COLO829 (cell line): ENCODE measurements at places on chromosomes 2 and 18.
A peak's percentile ranks its signal among the peaks of the same experiment; 100 is the strongest.

- no peak for DNase-seq
Measured at GRCh38 chr18:22691946-22692710, 241.0 kb upstream of the RBBP8 start.

DNA sequence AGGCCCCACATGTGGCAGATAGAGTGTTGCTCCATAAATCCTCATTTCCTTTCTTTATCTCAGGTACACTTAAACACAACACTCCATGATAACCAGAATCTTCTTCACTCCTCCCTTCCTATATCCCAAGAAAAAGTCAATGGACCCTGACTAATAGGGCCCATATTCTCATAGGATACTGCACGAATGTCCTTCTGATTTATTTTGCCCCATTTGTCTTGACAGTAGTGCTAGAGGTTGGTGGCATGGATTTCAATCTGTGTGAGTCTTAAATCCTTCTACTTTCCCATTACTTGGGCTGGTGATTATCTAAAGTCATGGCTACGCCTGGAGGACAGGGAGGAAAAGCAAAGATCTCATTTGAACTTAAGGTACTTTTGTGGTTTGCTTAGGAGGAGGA is 156.0 kb downstream of the ACOXL start:
- no peak for DNase-seq

- DNase-seq: no peak
Measured at GRCh38 chr2:123870206-123870880, 154.7 kb upstream of the CNTNAP5 start.

DNA sequence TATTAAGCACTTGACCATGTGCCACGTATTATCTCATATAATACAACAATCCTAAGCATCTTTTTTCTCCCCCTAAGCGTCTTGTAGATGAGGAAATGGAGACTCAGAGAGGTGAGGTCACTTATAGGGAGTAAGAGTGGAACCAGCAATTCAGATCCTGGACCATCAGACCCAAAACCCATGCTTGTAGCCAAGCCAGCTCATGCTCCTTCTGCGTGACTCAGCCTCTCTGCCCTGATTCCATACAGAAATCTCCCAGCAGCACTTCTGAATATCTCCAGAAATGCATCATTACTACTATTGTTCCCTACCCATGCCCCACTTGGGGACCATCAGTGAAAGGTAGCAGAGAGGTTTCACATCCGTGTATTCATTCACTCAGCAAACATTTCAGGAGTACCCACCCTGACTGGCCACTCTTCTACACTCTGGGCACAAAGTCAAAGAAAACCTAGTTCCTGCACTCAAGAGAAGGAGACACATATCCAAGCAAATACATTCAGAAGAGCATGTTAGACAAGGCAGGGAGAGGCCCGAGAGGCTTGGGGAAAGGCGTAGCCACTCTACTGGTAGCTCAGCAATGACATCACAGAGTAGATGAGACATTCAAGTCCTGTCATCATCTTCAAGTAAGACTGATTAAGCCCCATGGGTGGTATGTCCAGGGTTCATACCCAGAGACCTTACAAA is 141.9 kb downstream of the MTCL1 start:
- no peak for DNase-seq

- DNase-seq: peak; percentile 41
Measured at GRCh38 chr18:8389391-8390340, 219.6 kb upstream of the RAB12 start.

DNA sequence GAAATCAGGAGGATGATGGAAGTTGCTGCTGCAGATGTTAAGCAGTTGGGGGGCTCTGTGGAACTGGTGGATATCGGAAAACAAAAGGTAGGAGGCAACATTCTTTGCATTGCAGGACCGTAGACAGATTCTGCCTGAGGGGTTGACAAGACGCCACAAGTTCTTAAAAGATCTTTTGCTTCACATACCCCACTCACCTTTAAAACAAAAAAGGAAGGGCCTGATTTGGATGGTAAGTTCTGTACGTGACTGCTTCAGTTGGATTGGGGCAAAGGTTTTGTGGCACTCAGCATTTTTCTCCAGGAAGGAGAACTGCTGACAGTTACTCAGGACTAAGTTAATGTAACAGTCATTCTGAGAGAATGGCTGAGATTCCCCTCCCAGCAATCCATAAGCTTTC is 5.2 kb downstream of the CNDP2 start:
- DNase-seq: no peak

DNA sequence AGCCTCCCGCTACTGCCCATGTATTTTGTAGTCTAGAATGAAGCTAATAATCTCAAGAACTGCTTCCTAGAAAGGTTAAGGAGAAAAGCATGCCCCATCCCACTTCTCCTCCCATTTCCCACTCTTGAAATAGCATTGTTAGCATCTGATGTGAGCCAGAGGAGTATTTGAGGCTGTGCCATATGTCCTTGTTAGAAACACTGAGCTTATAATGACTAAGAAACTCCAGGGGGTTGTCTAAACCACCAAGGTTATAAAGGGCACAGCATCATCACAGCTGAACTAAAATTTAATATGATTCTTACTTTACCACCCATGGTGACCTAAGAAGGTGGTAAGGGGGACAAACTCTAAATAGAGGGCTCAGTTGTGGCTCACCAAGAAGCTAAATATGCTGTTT is 16.6 kb downstream of the TSPYL6 start:
- no peak for DNase-seq

GRCh38 chr2:132668189-132668823 is 1.7 kb downstream of the LYPD1 start:
- DNase-seq: no peak

DNA sequence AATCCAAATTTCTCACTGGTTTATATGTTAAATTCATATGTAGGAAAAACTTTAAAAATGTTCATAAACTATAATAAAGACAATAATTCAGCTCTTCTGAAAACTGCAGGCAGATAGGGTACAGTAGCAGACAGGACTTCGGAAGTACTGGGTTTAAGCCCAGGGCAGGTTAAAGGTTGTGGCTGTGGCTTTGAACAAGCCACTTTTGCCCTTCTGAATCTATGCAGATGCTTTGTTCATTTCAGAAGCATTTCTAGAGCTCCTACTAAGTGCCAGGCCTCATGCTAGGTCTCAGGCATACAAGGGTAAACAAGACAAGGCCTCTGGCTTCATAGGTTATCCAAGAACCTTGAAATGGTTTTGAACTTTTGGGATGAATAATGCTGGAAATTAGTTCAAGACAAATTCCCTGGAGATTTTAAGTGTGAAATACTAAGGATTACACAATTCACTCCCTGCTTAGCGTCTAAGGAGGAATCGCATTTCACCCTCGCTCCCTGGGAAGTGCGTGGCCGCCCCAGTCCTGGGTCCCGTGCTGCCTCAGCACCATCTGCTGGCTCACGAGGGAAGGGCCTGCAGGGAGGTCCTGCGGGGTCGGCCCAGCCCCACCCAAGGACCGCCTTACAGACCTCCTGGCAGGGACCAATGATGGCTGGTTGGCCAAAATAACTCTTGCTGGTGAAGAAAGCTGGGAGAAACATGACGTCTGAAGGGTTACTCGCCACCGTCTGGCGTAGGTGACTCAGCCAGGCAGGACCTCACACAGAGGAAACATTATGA is 67.7 kb upstream of the L3MBTL4 start:
- peak; percentile 35 for DNase-seq

- no peak for DNase-seq
Measured at GRCh38 chr2:145715601-145716000, 1195.7 kb upstream of the ZEB2 start.

DNA sequence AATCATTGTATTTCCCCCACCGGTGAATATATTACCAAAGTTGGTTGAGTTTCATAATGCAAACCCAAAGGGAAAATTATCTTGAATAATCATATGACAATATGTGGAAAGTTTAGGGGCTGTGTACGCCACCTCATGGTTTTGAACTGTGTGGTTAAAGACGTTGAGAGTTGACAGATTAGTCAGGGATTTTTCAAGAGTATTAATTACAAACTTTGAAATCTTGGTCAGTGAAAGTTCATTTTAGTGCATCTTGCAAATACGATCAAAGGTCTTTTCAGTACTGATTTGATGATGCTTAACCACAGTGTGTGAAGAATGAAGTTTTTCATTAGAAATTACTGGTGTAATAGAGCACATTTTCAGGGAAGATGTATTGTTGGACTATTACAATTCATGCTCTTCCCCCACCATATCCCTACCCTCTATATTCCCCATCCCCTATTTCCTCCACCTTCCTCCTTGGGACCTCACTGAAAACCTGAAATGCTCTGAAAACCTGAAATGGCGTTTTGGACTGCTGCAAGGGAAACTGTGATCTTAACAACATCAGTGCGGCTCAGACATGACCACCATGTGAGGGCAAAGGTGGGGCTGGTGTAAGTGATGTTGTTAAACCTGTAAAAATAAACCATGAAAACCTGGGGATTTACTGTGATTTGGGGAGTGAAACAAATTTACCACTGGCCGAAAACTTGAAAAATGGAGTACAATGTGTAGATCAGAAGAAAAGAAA is 4.5 kb upstream of the BCL2L11 start:
- DNase-seq: no peak

DNA sequence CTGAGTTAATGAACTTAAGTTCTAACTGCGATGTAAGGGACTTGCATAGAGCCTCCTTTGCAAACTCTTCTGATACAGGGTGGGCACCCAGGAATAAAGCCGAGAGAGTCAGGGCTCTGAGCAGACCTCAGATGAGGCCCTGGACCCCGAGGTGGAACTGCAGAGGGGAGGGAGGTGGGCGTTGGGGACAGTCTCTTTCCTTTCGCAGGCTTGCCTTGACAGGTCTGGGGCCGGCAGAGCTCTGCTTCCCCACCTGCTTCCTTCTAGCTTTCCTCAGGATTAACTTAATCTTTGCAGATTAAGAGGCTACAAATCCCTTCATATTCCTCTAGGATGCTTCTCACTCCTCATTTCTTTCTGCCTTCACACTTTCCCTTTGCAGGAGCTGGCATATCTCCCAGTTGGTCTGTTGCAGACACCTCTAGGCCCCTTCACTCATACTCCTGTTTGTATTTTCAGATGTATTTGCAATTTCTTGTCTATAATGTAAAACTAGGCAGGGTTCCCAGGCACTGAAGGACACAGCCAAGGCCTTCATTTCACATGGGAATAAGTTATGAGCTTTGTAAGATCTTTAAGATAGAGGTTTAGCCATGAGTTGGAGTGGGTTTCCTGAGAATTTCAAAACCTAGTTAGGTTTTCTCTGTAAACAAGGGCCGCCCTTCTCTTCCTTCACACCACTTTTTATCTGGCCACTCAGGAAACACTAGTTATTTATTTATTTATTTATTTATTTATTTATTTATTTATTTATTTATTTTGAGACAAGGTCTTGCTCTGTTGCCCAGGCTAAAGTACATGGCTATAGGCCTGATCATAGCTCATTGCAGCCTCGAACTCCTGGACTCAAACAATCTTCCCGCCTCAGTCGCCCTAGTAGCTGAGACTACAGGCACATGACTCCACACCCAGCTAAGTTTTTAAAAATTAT is 70.9 kb downstream of the MTCL1 start:
- DNase-seq: no peak

- DNase-seq: no peak
Measured at GRCh38 chr2:33093283-33093993, 146.7 kb downstream of the LTBP1 start.

- no peak for DNase-seq
Measured at GRCh38 chr18:80004600-80005342, 16.4 kb upstream of the TXNL4A start.

DNA sequence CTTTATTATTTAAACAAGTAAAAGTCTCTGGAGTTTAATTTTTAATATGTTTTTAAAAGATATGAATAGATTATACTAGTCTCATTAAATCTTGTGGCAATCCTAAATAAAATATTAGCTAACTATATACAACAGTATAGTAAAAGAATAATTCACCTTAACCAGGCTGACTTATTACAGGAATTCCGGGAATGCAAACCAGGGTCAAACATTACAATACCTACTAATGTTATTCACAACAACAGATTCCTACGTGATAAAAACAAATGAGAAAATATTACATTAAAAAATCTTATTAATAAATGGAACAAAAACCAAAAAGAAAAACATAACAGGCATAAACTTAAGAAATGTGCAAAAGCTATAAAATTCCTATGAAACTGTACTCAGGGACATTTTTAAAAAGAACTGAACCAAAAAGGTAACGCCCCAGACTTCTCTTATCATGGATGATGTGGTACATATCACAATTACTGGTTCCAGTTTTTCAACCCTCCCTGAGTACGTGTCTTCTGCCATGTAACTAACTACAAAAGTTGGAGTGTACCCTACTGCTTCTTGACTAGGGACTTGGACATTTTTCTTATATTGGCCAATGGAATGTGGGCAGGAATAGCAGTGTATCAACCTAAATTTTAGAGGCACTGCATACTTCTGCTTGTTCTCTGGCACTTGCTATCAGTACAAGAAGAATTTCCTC is 20.2 kb downstream of the TTC21B start:
- no peak for DNase-seq

DNA sequence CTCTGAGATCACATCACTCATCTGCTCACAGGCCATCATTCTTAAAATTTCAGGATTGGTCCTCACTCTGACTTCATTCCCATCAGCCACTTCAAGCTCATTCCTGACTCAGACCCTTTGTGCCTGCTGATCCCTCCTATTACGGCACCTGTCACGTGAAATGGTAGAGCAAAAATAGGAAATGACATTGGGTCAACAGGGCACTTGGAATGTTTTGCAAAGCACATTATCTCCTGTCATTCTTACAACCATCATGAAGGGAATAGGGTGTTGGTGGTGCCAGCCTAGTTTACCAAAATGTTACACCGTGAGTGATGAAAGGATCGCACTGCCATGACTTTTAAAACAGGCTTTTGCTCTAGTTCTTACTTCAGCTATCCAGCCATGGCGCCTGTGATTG is 61.1 kb downstream of the EIF5B start:
- no peak for DNase-seq

DNA sequence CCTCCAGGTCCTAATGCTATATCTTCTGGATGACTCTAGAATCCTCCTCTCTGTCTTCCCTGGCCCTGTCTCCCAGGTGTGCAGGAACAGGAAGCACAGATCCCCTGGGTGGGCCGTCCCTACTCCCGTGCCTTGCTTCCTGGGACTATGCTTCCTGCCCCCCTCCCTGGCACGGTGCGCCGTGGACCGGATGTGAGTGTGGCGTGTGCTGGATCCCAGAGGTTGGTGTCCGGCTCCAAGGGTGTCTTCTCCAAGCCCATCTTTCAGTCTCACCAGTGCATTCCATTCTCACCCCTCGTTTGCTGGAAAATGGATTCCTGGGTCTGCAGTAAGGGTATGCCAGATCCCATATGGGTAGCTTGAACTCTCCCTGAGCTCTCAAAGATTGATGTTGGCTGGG is 144.4 kb upstream of the TWIST2 start:
- DNase-seq: no peak

DNA sequence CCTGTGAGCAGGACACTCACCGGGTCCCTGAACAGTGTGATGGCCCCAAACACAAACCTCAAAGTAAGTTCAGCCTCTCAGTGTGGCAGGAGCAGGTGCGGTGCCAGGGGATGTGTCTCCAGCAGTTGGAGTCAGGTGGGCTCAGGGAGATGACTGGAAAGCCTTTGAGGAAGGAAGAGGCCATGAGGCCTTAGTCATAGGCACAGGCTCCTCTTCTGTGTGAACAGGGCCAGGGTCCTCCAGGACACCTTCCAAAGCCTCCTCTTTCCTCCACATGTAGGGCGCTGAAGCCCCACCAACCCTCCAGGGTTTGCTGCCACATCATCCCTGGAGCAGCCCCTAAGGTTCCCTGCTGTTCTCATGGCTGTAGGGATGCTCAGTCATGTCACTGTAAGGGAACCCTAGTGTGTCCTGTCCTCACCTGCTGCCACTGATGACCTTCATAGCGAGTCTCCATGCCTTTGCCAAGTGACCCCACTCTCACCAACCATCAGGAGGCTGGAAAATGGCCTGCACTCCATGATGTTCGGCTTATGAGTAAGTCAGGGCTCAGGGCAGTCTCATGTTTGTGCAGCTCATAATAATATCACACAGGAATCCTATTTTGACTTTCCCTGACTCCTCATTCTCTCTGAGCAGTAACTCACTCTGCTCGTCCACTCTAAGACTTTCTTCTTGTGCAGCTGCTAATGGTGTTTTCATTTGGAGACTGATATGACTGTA is 1152.9 kb downstream of the RPIA start:
- peak; percentile 0 for DNase-seq
